ENCODE measurements at places on chromosomes 6 and 20.

- no peak for DNase-seq
Measured at GRCh38 chr6:151180330-151181048, 59.3 kb upstream of the AKAP12 start.

- no peak for DNase-seq
Measured at GRCh38 chr20:59608871-59609270, 4.5 kb downstream of the PHACTR3 start.

DNA sequence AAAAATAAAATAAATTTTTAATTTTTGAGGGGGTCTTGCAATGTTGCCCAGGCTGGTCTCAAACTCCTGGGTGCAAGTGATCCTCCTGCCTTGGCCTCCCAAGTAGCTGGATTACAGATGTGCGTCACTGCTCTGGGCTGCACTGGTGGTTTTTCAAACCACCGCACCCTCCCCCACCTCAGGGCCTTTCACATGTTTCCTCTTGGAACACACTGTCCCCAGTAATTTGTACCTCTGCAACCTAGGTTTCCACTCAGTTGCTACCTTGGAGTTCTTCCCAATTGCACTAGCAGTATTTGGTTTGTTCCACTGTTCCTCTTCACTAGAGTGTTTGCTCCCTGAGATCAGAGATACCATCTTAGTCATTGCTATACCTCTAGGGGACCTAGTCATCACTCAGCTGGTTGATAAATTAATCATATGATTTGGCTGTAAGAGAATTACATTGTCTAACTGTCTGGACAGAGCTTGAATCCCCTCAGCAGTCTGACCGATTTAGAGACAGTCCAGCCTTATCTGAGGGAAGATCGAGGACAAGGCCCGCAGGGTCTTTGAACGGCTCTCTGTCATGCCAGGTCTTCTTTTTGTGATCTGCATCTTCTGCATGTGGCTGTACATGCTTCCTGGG lies 32.0 kb downstream of the CEP43 start:
- no peak for DNase-seq

DNA sequence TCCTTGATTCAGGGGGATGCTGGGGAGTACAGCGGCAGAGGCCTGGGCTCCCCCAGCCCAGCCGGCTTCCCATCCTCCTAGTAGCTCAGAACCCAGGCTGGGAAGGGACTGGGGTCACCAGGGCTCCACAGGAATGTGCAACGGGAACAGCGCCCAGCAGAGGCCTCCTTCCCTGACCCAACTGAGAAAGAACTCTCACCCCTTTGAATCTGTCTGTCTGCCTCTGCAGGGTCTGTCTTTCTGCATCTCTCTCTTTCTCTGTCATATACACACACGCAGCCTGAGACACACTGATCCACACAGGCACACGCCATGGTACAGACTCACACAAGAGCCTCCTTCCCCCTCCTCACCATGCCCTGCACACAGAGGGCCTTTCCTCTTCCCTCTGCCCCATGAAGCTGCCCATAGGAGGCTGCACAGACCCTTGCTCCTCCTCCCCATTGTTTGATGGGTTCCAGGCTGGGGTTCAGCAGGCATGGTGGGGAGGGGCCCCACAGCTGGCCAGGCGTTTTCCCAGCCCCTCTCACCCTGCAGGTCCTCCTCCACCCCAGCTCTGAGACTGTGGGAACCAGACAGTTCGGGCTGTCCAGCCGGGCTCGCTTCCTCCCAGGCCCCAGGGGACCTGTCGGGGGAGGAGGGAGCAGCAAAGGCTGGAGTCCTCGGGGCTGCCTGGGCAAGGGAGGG lies 2.8 kb downstream of the FOXS1 start:
- peak; percentile 81 for DNase-seq

- DNase-seq, result no peak
Measured at GRCh38 chr20:38581830-38582358, 897 bp downstream of the ADIG start.

GRCh38 chr6:129494099-129494498 lies 215.9 kb downstream of the ARHGAP18 start:
- DNase-seq, result no peak

DNA sequence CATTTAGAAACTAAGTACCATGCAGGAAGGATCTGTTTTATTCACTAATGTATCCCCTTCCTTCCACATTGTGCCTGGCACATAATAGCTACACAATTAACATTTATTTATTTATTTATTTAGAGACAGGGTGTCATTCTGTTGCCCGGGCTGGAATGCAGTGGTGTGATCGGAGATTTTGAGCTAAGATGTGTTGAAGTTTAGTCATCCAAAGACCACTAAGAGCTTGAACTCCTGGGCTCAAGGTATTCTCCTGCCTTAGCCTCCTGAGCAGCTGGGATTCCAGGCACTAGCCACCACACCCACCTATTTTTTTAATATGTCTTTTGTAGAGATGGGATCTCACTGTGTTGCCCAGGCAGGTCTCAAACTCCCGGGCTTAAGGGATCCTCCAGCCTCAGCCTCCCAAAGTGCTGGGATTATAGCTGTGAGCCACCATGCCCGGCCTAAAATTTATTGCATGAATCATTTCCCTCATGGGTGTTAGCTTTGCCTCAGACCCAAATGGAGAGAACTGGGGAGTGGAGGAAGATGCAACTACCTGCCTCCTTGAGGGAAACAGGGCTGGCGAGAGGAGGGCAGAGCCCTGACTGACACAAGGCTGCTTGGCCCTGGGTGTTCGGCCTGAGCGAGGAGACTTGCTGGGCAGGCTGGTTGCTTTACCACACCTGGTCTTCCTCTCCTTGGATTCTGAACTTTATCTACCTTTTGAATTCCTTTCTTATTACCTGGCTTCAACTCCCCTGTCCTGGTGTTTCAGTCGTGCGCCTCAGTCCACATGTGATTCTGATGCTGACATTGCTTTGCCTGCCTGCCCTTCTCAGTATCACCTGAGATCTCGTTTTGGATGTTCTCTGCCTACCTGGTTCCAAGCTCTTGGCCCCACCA lies 1.7 kb upstream of the DYNLT1 start:
- DNase-seq, result no peak

DNA sequence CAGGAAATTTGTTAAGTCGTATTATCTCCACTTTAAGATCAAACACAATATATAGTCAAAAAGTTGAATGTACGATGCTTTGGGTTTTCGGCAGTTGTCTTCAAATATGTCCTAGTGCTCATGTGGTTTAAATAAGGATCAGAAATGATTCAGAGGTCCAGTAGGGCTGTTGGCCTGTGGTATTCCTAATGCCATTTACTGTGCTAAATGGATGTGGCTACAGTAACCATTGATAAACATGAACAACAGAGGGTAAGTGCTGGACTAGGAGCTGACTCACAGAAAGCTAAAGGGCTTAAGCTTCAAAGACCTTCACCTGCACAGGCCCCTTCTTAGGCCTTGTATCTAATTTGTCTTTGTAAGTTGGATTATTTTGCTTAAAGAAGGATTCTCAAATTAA lies 80.5 kb upstream of the TPD52L1 start:
- no peak for DNase-seq

DNA sequence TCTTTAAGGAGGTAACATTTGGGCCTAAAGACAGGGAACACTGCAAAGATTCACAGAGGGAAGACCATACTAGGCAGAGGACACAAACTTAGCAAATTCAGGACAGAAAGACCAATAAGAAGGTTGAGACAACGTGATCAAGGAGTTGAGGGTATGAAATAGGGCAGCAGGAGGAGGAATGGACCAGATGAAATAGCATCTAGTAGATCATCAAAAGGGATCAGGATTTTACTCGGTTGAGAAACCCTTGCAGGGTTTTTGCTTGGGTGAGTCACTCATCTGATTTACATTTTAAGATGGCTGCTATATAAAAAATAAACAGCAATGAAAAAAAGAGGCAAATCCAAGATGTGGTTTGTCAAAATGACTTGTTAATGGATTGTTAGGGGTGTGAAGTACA lies 4.7 kb downstream of the BCLAF1 start:
- DNase-seq, result no peak

GRCh38 chr6:45652416-45652815 lies 274.7 kb upstream of the SUPT3H start:
- DNase-seq, result no peak

GRCh38 chr6:170150590-170150945 lies 140.3 kb downstream of the DLL1 start:
- no peak for DNase-seq

- no peak for DNase-seq
Measured at GRCh38 chr6:3308106-3308505, 49.4 kb downstream of the PSMG4 start.

- DNase-seq, result no peak
Measured at GRCh38 chr20:11080010-11080409, 406.2 kb upstream of the JAG1 start.

DNA sequence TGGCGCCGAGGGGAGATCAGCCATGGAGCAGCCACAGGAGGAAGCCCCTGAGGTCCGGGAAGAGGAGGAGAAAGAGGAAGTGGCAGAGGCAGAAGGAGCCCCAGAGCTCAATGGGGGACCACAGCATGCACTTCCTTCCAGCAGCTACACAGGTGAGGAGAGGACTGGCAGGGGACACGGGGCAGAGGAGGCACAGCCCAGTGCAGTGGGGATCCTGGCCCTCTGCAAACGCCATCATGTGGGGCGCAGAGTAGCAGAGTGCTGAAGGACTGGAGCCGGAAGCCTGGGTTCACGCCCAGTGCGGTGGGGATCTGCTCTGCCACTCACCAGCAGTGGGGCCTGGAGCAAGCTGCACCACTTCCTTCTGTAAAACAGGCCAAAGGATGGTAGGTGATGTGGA lies 41.1 kb upstream of the FANCE start:
- no peak for DNase-seq

DNA sequence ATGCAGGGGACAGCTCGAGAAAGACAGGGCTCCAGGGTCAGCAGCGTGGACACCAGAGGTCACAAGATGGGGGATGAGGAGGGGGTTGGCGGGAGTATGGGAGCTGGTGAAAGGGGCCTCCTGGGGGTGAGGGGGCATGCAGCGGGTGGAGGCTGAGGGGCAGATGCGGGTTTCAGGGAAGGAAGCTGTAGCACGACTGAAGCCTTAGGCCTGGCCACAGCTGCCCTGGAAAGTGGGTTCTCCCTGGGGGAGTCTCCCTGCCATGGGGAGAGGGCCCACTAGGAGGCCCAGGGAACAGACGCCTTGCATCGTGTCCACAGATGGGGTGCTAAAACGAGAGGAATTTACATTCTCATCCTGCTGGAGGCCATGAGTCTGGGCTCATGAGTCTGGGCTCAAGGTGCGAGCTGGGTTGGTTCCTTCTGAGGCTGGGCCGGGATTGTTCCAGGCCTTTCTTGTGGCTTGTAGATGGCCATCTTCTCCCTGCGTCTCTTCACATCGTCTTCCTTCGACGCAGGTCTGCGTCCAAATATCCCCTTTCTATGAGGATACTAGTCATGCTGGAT lies 18.0 kb downstream of the APCDD1L start:
- no peak for DNase-seq

GRCh38 chr6:143691900-143692636 lies 14.3 kb downstream of the PHACTR2 start:
- no peak for DNase-seq

GRCh38 chr6:116073765-116074440 lies 13.2 kb upstream of the FRK start:
- no peak for DNase-seq

- DNase-seq, result no peak
Measured at GRCh38 chr6:169669147-169669546, 32.7 kb downstream of the WDR27 start.

DNA sequence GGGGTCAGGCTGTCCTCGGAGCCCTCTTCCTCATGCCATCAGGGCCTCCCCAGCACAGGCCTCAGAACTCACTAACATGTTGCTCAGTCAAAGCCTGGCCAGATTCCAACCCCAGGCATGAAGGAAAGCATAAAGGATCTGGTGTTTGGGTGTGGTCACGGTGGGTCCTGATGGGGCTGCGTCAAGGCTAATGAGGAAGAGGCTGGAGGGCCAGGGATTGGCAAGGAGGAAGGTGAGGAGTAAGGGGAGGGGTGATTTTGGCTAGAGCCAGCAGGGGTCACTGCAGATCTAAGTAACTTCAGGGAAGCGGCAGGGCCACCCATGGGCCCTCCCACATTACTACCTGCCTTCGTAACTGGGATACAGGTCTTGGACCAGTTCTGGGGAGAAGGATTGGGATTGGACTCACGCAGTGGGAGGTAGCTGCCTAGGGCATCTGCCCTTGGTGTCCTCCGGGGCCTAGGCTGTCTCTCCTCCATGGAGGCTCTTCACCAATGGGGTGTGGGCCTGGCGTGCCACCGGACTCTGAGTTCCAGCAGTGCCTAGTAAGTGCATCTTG lies 36.2 kb upstream of the MRPS18A start:
- peak; percentile 80 for DNase-seq

DNA sequence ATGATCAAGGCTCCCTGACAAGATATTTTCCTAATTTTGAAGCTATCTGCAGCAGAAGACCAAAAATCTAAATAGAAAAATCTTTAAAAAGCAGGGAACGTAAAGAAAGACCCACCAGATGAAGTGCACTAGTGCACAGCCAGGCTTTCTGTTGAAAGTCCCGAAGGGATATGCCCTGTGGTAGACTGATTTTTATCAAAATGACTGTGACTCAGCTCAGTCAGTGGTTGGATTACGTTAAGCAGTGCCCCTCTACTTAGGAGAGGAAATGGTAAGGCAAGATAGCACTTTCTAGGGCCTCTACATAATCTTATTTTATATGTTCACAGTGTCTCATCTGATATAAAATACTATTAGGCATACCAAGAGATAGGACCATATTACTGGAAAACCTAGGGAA lies 123.4 kb upstream of the RAB32 start:
- DNase-seq, result no peak

GRCh38 chr6:37314487-37315156 lies 39.2 kb upstream of the RNF8 start:
- peak; percentile 48 for DNase-seq

DNA sequence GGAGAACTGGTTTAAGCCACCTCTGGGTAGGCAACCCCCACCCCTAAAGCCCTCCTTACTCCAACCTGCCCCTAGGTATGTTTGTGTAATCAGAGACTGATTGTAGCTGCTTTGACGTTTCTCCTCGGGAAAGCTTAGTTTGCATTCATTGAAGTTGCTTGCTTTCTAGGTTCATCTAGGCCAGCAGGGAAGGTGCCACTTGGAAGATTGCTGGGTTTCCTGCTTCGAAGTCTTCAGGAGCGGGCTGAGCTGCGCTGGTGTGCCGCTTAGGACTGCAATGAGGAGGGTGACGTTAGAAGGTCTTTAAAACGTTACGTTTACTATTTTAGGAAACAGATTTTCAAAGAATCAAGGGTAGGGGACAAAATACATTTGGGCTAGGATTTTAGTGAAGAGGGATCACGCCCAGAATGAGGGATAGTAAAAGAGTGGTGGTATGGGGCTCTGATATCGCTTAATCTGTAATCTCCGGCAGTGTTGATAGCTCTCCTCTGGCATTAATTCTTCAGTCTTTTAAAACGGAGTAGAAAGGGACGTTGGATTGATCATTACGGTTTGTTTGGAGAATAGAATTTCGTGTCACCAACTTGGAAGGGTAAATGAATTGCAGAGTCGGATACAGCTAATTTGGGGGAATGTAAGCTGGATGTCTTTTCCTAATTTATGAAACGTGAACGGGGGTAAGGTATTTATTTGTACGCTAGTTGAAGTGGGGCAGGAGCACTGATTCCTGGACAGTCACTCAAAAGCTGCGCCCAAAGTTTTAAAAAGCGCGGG lies 92.6 kb upstream of the PRDM1 start:
- DNase-seq, result no peak

GRCh38 chr6:170553534-170554012 lies 466 bp upstream of the PSMB1 start:
- DNase-seq, result no peak

Data from kidney (tissue), 22 donors.